ENCODE measurements at places on chromosomes 5 and 9.

- no peak for DNase-seq
These were observed 16.3 kb upstream of the DAB2 start for GRCh38 chr5:39440958-39441624.

DNA sequence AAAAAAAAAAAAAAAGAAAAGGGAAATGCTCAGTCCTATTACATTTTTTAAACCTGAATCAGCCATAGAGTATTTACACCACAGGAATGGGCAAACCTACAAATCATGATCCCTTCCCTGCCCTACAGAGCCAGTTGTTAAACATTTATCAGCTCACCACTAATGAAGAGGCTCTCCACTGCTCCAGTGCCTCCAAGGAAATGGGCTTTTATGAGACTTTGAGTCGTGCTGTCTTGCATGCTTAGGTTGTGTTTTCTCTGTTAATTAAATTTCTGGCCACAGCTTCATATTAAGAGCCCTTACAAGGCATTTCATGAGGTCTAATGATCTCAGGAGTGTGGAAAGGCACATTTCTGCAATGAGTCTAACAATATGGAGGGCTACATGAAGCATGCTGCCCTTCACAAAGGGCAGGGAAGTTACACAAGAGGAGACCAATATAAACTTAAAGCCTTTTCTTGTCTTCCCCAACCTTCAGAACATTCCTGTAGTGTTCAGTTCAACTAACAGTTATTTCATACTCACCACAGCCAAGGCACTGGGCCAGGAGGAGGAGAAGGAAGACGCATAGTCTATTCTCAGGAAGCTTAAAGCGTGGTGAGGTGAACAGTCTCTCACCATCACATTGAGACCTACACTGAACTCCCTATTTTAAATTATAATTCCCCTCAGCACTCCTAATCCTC is 140.1 kb upstream of the ABCA1 start:
- DNase-seq: no peak

DNA sequence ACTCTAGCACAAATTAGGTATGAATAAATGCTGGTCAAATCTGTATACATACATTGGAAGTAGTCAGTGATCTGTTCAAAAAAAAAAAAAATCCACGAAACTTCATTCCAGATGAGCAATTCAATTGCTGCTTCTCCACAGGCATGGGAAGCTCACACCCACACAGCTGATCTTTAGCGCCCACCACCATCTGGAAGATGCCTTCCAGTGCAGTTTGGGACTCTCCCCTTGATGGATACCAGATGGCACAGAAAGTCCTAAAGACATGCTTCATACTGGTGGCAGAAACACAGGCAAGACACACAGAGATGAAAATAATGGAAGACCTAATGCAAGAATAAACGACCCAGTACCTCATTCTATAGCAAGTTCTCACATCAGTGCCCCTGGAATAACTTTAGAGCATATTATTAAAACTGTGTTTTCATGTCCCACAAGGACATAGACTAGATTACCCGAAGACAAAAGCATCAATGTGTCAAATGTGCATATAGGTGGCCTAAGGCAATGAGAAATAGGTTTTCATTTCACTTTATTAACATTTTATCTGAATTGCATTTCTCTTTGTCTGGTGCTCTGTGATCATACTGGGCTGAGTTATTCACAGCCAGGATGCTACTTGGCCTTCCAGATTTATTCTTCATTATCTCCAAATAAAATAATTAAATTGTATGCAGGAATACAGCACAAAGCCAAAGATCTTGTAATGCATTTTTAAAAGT is 135.4 kb upstream of the TAS2R1 start:
- no peak for DNase-seq

GRCh38 chr5:36949593-36949992 is 73.0 kb downstream of the NIPBL start:
- DNase-seq: no peak

- no peak for DNase-seq
These were observed 60.1 kb downstream of the LMX1B start for GRCh38 chr9:126673689-126674364.
